CD8-positive, alpha-beta memory T cell (primary cell): ENCODE measurements at places on chromosomes 7 and 10. TPM values are rescaled to one million over a fixed set of nuclear protein-coding genes. Genes with fewer than 3 reads are reported as not detected.

GRCh38 chr10:78543031-78543748 lies 509.5 kb downstream of the RPS24 start:
- no peaks in the 10 kb centered on the region for H3K27me3 ChIP-seq
- peaks cover 6% of the 10 kb centered on the region for H3K4me1 ChIP-seq
- no peak overlapping the region for H3K4me3 ChIP-seq
- no peaks in the 10 kb centered on the region for H3K36me3 ChIP-seq

HECW1 gene
- not detected for total RNA-seq

DNA sequence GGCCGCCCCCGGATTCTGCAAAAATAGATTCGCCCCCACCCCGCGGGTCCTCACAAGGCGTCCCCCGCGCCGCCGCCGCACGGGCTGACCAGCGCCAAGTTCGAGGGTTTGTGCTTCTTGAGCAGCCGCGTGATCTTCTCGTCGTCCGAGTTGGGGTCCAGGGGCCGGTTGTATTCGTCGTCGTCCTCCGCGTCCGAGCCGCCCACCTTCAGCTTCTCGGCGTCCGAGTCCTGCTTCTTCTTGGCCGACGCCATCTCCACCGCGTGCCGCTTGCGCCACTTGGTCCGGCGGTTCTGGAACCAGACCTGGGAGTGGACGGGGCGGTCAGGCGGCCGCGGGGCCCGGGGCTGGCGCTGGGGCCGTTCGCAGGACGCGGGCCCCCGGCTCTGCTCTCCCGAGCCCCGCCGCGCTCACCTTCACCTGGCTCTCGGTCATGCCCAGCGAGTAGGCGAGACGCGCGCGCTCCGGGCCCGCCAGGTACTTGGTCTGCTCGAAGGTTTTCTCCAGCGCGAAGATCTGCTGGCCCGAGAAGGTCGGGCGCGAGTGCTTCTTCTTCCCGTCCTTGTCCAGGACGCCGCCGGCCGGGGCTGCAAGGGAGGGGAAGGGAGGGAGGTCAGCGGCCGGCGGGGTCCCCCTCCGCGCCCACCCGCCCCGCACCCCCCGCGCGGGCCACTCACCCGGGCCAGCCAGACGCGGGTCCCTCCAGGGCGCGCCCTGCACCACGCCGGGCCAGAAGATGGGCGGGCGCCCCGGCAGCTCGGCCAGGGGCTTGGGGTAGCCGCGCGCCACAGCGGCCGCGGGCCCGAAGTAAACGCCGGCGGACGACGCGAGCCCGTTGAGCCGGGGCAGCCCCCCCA lies 853 bp downstream of the NKX6-2 start:
- H3K4me1 ChIP-seq, result no peaks in the 10 kb centered on the region
- no peak overlapping the region for H3K27ac ChIP-seq
- no peaks in the 10 kb centered on the region for H3K27me3 ChIP-seq
- H3K4me3 ChIP-seq, result no peak overlapping the region
- H3K36me3 ChIP-seq, result no peaks in the 10 kb centered on the region

- no peaks in the 10 kb centered on the region for H3K27me3 ChIP-seq
- no peak for DNase-seq
- H3K27ac ChIP-seq, result no peak overlapping the region
- no peaks in the 10 kb centered on the region for H3K4me1 ChIP-seq
- H3K4me3 ChIP-seq, result no peak overlapping the region
Observed at GRCh38 chr7:45241339-45242109, 83.9 kb downstream of the RAMP3 start.

LIPM gene
- not detected for total RNA-seq

- no peak overlapping the region for H3K27ac ChIP-seq
- no peak overlapping the region for H3K4me3 ChIP-seq
- H3K27me3 ChIP-seq, result no peaks in the 10 kb centered on the region
- H3K4me1 ChIP-seq, result no peaks in the 10 kb centered on the region
- no peak for DNase-seq
Observed at GRCh38 chr7:47581438-47581803, 490 bp downstream of the TNS3 start.

DNA sequence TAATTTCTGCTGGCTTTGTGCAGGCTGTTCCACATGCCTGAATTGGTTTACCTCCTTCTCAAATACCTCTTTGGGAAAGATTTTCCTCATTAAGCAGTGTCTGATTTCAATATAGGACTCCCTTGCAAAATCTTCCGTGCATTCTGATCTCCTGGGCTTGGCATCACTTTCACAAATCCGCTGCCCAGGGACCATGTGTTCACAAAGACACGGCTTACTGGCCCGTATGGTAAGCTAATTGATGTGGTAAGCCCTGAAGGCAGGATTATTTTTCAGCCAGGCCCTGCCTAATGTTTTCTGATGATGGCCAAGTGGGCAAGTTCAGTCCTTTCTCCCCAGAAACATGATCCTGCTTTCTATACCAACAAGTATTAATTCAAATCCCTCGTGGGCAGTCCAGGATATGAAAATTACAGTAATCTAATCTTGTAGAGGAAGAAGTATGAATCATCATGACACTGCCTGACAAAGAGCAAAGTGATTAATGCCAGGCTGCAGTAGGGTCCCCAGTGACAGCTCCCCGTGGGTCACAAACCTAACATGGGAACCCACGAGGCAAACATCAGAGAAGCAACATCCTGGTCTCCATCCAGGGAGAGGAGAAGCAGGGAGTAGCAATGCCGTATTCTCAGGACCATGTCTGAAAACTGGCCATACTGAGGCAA lies 11.6 kb upstream of the SVIL start:
- H3K4me3 ChIP-seq, result no peak overlapping the region
- no peaks in the 10 kb centered on the region for H3K27me3 ChIP-seq
- peaks cover 27% of the 10 kb centered on the region for H3K4me1 ChIP-seq
- no peak for DNase-seq
- no peak overlapping the region for H3K27ac ChIP-seq
- no peaks in the 10 kb centered on the region for H3K36me3 ChIP-seq

DNA sequence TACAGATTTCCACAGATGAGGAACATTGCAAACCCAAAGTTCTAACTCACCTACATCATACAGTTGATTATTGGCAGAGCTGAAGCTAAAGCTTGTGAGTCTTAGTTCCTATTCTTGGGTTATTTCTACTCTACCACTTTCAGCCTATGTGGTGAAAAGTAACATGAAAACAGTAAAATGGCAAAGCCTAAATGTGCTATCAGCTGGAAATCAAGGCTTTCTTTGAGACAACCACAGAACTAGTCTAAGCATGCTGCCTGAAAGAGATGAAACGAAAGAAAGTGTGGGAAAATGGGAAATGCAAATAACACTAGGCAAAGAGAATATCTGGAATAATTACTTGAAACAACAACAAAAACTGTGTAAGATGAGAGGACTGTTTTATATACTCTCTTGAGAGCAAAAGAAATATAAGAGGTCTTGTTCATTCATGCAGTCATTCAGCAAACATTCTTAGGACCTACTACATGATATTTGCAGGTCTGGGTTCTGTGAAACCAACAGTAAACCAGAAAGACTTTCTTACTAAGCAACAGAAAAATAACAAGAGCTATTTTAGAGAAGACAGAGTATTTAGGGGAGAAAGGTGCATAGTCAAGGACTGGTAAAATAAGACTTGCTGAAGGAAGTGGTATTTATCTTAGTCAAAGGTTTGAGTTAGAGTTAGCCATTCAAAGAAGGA lies 437.1 kb downstream of the HTR7 start:
- H3K27ac ChIP-seq, result no peak overlapping the region
- no peak overlapping the region for H3K4me3 ChIP-seq
- no peaks in the 10 kb centered on the region for H3K4me1 ChIP-seq
- H3K27me3 ChIP-seq, result no peaks in the 10 kb centered on the region

OSBPL3 gene
- 71.7 TPM for total RNA-seq

GRCh38 chr7:110633313-110633712 lies 457.6 kb upstream of the LRRN3 start:
- no peaks in the 10 kb centered on the region for H3K4me1 ChIP-seq
- H3K36me3 ChIP-seq, result no peaks in the 10 kb centered on the region
- H3K4me3 ChIP-seq, result no peak overlapping the region

- H3K4me3 ChIP-seq, result no peak overlapping the region
- H3K4me1 ChIP-seq, result no peaks in the 10 kb centered on the region
- H3K27ac ChIP-seq, result peak overlapping the region; percentile 71
- H3K27me3 ChIP-seq, result no peaks in the 10 kb centered on the region
Observed at GRCh38 chr10:60299961-60300883, 89.5 kb downstream of the ANK3 start.

DNA sequence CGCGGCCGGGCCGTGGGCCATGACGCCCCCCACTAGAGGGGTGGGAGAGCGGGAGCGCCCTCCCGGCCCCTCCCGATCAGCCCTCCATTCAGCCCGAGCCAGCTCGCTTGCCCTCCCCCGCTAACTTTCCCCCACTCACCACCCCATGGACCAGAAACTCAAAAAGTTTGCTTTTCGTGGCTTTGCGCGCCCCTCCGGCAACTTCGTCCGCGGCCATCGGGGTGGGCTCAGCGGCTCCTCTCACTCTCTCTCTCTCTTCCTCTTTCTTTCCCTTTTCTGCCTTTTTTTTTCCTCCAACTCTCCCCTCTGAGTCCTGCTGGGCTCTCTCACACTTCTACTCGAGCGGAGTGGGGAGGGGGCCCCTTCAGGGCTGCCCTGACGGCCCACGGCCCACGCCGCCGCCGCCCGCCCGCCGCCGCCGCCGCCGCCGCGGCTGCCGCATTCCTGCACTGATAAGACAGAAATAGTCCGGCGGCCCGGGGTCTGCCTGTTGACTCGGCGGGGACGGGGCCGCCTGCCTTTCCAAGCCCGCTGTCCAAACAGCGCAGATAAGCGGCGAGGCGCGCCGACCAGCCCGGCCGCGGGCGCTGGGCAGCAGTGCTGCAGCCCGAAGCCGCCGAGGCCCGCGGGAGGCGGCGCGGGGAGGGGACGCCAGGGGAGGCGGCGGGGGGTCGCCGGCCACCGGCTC lies at the start of gene SMARCD3:
Gene SMARCD3 (minus strand): TSS at position 349 of the 688 bp plus-strand sequence. CDS start 132 bp downstream, at position 217.
- no peaks in the 10 kb centered on the region for H3K36me3 ChIP-seq
- no peak for DNase-seq
- peak within 1 kb of the TSS; percentile 43 for H3K4me3 ChIP-seq
- H3K27ac ChIP-seq, result no peak within 1 kb of the TSS
- H3K27me3 ChIP-seq, result peaks cover 35% of the 10 kb centered on the region

DNA sequence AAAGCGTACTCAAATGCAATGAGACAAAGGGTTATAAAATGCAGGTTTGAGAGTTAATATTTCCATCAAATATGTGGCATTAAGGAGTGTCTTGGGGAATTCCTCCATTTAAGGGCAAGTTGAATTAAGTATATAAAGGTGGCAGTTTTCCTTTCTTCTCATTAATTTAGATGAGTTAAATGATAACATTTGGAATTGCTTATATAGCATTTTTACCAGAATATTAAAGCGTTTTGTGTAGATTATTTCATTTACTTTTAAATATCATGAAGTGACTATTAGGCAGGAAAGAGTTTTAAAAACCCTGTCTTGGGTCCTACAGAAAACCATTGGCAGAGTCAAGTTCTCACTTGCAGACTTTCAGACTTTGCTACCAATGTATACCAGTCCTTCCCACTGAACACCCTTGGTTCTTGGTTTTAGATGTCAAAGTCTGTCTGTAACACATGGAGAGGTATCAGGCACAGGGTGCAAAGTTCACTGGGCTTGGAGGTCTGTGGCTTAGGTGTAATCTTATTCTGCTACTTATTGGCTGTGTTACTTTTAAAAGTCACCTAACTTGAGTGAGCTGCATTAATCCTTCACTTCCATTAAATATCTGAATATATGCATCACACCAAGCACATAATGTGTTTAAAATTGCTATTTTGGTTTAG lies 51.0 kb downstream of the ASB4 start:
- no peak for DNase-seq
- H3K27me3 ChIP-seq, result no peaks in the 10 kb centered on the region
- H3K36me3 ChIP-seq, result no peaks in the 10 kb centered on the region
- H3K27ac ChIP-seq, result no peak overlapping the region
- no peak overlapping the region for H3K4me3 ChIP-seq

HHEX gene
- not detected for total RNA-seq

- no peak overlapping the region for H3K4me3 ChIP-seq
- no peaks in the 10 kb centered on the region for H3K4me1 ChIP-seq
- no peak overlapping the region for H3K27ac ChIP-seq
- no peak for DNase-seq
Observed at GRCh38 chr7:74627661-74628411, 29.7 kb upstream of the GTF2I start.

SFTPD gene
- total RNA-seq, result not detected

GRCh38 chr7:29793507-29793906 lies 12.8 kb upstream of the WIPF3 start:
- no peaks in the 10 kb centered on the region for H3K27me3 ChIP-seq
- no peak overlapping the region for H3K4me3 ChIP-seq
- DNase-seq, result no peak
- H3K4me1 ChIP-seq, result no peaks in the 10 kb centered on the region

JCAD gene
- 0.02 TPM for total RNA-seq
